ENCODE measurements at places on chromosomes 7 and 10.

- DNase-seq: no peak
Observed at GRCh38 chr7:111840528-111840927, 278.2 kb upstream of the IMMP2L start.

- no peak for DNase-seq
Observed at GRCh38 chr10:43327171-43327570, 44.3 kb upstream of the FXYD4 start.

DNA sequence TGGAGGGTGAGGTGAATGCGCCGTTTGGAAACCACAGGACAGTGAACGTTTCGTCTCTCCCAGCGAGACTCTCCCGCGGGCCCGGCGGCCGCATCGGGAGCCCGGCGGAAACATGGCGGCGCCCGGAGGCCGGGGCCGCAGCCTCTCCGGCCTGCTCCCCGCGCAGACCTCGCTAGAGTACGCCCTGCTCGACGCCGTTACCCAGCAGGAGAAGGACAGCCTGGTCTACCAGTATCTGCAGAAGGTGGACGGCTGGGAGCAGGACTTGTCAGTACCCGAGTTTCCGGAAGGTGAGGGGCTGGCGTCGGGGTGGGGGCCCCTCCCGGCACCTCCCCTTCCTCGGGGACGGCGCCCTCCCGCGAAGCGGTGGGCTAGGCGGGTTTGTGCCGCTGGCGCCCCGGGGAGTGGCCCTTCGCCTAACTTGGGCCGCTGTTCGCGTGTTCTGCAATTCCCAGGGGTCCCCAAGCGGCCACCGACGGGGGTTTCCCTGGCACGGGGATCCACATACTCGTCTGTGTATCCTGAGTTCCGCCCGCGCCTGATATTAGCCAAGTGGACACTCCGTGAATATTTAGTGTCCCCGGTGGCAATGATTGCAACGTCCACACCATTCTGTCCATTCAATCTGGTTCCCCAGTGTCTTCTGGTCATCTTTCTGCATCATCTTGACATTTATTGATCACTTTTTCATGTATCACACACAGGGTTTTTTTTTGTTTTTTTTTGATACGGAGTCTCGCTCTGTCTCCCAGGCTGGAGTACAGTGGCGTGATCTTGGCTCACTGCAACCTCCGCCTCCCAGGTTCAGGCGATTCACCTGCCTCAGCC is 514 bp downstream of the NHLRC2 start:
- no peak for DNase-seq

DNA sequence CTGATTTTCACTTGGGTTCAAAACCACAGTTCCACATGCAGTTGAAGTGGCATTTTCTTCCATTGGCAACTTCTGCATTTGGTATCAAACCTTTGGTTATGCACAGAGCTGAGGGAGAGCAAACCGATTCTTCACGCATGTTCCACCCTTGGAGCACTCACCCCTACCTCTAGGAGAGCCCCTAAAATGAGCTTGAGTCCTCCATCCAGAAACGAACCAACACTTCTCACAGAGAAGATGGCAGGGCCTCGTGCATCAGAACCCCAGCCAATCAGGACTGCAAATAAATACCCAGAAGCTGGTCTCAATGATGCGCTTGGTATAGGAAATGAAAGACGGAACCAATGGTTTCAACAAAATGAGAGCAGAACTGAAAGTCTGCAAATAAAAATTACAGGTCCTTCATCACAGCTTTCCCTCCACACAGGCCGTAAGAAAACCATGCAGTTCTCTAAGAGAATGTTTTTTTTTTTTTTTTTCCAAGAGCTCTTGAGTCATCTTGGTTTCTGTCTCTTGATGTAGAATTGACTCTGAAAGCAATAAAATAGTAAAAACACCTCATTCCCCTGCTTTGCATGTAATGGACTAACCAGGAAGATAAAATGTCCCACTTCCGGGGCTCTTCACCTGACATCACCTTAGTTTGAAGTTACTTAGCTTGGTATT is 23.9 kb downstream of the KLF6 start:
- no peak for DNase-seq

GRCh38 chr10:63651864-63652263 is 130.7 kb downstream of the REEP3 start:
- no peak for DNase-seq

DNA sequence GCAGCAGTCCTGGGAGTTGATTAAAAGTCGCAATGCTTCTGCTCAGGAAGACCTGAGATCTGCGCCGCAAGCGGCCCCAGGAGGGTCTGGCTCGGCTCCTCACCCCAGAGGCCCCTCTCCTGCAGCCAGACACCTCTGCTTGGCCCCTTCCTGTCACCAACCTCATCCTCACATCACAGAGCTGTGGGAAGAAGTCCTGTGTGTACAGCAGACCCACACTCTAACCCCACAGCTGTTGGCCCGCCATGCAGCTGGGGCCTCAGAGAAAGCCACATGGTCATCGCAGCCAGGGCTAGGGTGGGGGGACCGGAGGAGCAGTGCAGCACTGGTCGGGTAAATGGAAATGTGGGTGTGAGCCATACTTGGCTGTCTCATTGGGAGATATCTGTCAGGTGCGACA is 97.7 kb downstream of the RGS10 start:
- DNase-seq: no peak

GRCh38 chr10:48932831-48933664 is 6.6 kb downstream of the LRRC18 start:
- no peak for DNase-seq

DNA sequence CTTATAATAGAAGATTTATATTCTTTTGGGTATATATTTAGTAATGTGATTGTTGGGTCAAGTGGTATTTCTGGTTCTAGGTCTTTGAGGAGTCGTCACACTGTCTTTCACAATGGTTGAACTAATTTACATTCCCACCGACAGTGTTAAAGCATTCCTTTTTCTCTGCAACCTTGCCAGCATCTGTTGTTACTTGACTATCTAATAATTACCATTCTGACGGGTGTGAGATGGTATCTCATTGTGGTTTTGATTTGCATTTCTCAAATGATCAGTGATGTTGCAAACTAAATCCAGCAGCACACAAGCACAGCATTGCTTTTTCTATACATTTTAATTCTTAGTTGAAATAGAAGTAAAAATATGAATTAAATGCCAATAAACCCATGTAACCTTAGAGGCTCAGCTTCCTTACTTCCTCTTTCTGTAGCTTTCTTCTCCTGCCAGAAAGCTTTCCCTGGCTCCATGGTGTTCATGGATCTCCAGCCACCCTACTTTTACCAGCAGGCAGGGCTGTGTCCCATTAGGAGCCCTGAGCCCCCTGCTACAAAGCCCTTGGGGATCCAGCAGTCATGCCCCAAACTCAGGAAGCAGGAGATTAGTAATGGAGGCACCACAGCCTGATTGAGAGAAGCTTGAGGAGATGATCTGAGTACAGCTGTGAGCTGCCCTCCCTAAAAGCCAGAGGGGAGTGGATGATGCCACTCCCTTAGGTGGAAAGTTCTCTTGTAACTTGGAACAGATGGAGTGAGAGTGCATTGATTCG is 158.6 kb downstream of the TMEM178B start:
- DNase-seq: no peak

GRCh38 chr7:42688056-42688371 is 223.9 kb downstream of the C7orf25 start:
- no peak for DNase-seq

DNA sequence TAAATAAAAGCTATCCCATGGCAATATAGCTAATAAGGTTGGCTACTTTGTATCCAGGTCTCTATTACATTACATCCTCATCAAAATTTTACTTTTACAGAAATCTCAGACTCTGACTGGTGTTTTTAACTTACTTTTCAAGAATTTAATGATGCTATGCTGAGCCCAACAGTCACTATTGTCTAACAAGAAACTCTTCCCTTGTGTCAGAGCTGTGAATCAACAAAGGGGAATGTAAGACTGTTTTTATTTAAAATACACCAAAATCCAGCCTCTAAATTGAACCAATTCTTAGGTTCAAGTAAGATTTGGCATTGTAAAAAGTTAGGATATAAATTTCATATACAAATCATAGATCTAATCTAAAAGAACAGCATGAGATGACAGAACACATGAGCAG is 7.0 kb downstream of the RTKN2 start:
- no peak for DNase-seq

- no peak for DNase-seq
Observed at GRCh38 chr10:119500123-119500795, 42.3 kb downstream of the RGS10 start.

DNA sequence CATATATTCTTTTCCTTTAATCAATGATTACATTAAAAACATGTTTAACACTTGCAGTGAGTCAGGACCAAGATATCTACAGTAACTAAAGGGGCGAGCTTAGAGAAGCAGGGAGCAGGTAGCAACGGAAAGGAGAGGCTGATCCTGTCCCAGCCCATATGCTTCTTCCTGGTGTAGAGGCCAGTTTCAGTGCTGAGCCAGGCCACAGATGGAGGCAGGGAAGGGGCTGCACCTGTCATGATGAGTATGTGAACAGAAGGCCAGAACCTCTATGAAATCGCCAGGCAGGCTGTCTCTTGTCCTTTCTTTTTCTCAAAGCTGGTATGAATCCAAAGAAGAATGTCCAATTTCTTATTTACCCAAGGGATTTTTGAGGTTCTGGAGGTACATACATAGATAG is 16.3 kb downstream of the REEP3 start:
- no peak for DNase-seq

Measured in stimulated activated CD4-positive, alpha-beta T cell treated with anti-CD3 and anti-CD28 coated beads, Interleukin-2, amount 100 ng/mL, for 48 hours (primary cell).